HFF-Myc (cell line): ENCODE measurements at places on chromosomes 4 and X.

- DNase-seq, result no peak
Measured at GRCh38 chr4:856225-856901, 30.4 kb upstream of the CPLX1 start.

GRCh38 chrX:45164021-45164621 is 36.6 kb downstream of the DIPK2B start:
- DNase-seq, result no peak

DNA sequence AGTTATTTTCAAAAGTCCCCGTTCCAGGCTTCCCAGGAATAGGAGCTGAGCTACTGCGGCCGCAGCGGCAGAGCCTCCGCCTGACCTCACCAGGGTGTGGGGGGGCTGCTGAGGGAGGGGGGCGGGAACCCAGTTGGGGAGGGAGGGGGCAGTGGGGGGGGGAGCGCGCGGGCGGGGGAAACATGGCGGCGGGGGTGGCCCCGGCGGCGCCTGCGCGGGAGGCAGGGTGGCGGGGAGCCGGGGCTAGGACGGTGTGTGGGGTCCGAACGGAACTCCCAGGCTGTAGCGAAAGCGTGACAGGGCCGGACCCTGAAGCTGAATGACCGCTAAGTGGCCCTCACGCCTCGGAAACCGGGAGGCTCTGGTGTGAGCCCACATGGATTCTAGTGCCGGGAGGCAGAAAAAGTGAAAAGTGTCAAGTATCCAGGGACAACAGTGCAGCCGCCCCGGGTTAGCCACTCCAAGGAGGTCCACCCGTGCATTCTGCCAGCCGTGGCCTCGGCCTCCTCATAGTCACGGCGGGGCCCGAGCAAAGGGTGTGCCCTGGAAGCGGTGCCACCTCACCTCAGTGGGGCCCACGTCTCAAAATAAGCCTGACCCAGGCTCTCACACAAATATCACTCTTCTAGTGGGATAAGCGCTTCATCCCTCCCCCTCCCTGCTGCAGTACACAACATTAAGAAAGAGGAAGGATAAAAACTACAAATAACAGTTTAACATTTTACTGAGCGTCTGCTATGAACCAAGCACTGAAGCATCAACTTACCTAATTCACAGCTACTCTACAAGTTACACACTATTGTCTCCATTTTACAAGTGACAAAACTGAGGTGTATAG is at the start of gene KLHL13:
Gene KLHL13, minus strand, starts transcription at position 98 of the 838 bp plus-strand sequence. CDS start 88,337 bp downstream, outside the sequence.
- no peak for DNase-seq

DNA sequence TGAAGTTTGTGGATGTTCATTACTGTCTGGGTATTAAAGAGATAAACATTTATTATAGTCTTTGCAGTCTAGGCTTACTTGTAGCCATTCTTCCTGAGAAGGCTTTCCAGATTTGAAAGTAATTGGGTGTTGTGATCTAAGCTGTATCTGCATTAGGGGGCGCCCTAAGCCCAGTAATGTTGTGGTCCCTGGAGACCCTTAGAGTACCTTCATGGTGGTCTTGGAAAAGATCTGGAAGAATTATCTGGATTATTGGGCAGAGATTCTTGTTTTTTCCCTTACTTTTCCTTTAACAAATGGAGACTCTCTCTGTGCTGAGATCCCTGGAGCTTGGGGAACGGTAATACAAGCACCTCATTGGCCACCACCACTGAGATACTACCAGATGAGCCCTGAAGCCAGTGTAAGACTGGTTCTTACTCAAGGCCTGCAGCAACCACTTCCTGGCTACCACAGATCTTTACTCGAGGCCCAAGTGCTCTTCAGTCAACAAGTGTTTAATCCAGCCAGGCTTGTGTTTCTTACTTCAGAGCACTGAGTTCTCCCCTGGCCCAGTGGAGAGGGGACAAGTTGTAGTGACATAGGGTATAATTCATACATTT is 63.1 kb downstream of the RTL3 start:
- DNase-seq, result no peak

DNA sequence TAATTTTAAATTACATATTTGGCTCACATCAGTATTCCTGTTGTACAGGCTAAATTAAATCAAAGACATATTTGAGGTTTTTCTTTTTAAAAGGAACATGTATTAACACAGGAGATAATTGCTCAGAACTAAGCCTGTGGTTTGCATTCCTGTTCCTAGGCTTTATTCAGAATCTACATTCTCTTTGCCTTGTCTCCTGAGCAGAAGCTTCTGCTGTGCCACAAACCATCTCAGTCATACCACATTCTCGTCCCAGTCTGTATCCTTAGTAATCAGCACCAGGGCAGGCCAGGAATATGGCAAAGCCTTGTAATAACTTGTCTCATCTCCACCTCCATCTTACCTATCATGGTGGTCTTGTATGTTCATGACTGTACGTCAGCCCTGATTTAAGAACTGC is 162.8 kb downstream of the ARHGAP24 start:
- no peak for DNase-seq
